Epithelial cell of prostate (primary cell): ENCODE measurements at places on chromosomes 11 and 22.

DNA sequence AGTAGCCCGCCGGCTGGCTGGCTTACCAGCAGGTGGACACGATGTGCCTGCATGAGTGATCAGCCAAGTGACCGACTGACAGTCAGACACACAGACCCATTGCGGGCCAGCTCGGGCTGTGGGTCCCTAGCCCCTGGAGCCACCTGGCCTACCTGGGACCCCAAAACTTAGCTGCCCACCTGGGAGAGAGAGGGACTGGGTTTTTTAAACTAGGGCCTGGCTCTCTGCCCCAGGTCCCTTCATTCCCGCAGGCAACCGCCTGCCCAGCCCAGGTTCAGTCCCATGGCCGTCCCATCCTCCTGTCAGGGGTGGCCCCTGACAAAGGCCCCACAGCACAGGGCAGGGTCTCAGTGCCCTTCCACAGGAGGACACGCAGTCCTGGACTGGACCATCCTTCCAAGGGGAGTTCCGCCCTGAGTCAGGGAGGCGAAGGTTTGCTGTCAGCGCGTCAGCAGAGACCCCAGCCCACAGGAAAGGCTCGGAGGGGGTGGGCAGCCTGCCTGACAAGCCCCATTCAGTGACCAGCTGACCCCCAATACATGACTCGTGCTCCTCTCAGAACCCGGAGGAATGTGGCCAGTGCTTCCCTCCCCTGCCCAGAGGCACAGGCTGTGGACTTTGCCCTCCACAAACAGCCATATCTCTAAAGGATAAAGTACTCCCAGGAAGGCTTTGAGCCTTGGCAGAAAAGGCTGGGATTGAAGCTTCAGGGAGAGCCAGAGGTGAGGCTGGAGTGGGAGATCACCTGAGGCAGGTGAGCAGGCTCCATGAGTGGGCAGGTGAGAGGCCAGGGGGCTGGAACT lies 8.4 kb downstream of the SLCO2B1 start:
- DNase-seq, result no peak

- DNase-seq, result no peak
Observed at GRCh38 chr11:124115782-124116616, 749 bp downstream of the VWA5A start.

DNA sequence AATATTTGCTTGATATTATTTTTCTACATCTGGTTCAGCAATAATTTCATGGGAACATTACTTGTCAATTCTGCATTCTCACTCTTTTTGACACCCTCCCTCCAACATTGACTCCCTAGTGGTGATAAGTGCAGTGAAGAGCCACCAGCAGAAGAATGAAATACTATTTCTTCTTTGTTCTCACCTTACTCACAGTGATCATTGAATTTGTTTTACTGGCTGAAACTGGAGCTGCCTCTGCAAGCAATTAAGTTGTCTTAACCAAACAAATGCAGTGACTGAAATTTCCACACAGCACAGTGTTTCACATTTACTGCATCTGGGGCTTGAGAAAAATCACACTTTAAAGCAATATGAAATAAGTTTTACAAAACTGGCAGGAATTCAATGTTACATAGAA lies 189.8 kb downstream of the JRKL start:
- DNase-seq, result no peak

DNA sequence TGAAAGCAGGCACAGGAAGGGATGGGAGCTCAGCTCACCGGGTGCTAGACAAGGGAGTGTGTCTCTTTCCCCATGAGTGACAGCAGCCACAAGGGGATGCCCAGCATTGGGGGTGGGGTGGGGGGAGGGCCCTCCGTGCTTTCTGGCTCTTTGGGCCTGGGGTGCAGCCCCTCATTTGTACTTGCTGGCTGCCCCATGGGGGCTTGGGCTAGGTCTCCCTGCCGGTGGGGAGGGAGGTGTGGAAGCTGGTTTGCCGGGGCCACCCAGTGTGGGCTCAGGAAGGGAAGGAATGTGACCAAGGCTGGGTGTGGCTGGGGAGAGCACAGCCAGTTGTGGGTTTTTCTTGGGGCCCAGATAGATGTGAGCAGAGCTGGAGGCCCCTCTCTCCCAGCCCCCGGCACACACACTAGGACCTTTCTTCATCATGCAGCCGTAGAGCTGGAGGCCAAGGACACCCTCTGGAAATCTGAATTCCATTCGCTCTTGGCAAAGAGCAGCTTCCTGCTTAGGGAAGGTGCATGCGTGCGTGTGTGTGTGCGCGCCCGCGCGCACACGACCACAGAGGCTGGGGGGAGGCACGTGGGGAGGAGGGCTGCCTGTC lies 25.8 kb downstream of the KCNQ1OT1 start:
- DNase-seq, result no peak

GRCh38 chr11:69594481-69594880 lies 46.5 kb upstream of the CCND1 start:
- no peak for DNase-seq

GRCh38 chr11:122154994-122155393 lies 39.0 kb upstream of the BLID start:
- no peak for DNase-seq

DNA sequence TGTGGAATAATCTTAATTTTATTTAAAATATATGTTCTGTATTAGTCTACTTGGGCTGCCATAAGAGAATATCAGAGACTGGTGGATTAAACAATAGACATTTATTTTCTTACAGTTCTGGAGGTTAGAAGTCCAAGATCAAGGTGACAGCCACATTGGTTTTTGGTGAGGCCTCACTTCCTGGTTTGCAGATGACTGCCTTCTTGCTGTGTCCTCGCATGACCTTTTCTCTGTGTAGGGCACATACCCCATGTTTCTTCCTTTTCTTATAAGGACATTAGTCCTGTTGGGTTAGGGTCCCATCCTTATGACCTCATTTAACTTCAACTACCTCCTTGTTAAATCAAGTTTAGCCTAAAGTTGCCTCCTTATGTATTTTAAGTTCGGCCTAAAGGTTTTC lies 202.7 kb upstream of the MPPED2 start:
- no peak for DNase-seq

DNA sequence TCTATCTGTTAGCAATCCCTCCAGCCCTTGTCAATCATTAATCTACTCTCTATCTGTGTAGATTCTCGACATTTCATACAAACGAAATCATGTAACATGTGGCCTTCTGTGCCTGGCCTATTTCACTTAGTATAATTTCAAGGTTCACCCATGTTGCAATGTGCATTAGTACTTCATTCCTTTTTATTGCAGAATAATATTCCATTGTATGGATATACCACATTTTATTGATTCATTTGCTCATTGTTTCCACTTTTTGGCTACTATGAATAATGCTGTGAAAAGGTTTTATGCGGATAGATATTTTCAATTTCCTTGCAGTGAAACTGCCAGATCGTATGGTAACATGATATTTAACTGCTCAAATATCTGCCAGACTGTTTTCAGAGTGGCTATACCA lies 100.1 kb downstream of the MIAT start:
- no peak for DNase-seq

DNA sequence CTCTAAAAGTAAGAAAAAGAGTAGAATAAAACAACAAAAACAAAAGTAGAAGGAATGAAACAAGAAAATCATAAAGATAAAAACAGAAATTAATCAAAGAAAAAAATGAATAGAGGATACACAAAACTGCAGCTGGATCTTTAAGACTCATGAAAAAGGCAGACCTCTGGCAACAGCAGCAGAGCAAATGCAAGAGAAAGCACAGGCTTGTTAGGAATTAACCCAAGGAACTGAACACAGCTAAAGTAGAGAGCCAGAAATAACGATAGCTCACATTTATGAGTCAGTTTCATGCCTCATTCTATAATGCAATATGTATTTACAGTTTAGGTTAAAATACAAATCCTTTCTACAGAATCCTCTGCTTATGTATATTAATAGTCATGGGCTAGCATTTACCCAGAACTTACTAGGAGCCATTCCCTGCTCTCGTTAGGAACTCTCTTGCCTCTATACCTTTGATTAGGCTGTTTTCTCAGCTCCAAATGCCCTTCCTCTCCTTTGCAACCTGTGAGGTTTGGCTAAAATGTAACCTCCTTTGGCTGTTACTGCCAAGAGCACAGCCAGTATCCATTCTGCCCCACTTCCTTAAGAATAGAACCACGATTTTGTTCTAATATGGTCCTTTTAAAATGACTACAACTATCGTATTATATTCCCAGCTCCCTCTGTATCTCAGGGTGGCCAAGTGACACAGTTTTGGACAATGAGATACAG lies 38.3 kb upstream of the NFAM1 start:
- DNase-seq, result no peak

- peak; percentile 18 for DNase-seq
Observed at GRCh38 chr11:85595285-85595884, 31.8 kb downstream of the DLG2 start.

GRCh38 chr11:87258171-87258833 lies 220.6 kb downstream of the TMEM135 start:
- no peak for DNase-seq

DNA sequence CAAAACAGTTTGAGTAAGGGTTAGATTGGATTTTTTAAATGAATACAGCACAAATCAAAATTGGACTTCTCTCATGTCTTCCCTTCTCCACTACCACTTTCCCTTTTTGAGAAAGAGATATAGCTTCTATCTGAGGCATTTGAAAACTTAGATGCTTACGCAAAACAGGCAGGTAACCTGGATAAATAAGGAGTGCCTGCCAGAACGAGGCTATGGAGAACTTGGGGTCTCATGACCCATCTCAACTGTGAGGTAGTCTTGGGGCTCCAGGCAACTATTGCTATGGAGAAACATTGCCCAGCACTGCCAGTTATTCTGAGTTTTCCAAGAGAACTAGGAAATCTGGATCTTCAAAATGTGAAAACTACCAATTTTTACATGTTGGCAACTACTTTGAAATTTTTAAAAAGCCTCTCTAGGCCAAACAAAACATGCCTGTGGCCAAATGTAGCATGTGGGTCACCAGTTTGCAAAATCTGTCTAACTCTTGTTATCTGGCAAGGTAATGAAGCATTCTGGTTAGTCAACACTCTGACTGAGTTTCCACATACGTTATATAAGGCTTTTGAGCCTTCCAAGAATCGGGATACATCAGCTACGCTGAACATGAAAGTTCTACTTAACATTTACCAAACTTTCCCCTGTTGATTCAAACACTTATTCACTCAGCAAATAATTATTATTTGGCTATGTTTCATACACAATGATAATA lies 752.7 kb downstream of the KCNA4 start:
- DNase-seq, result no peak

DNA sequence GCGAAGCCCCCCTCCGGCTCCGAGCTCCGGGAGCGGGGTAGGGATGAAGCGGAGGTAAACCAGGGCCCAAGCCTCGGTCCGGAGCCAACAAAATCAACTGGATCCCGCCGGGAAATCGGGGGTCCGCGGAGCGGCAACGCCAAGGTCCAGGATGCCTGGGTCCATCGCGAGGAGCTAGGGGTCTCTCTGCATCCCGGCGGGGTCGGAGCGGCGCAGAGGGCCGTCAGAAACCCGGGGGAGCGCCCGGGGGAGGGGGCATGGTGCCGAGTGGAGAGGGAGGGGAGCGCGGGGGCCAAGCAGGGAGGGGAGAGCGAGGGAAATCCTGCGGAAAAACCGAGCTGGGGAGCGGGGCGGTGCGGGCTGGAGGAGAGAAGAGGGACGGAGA lies 51.8 kb downstream of the SLC22A12 start:
- no peak for DNase-seq

DNA sequence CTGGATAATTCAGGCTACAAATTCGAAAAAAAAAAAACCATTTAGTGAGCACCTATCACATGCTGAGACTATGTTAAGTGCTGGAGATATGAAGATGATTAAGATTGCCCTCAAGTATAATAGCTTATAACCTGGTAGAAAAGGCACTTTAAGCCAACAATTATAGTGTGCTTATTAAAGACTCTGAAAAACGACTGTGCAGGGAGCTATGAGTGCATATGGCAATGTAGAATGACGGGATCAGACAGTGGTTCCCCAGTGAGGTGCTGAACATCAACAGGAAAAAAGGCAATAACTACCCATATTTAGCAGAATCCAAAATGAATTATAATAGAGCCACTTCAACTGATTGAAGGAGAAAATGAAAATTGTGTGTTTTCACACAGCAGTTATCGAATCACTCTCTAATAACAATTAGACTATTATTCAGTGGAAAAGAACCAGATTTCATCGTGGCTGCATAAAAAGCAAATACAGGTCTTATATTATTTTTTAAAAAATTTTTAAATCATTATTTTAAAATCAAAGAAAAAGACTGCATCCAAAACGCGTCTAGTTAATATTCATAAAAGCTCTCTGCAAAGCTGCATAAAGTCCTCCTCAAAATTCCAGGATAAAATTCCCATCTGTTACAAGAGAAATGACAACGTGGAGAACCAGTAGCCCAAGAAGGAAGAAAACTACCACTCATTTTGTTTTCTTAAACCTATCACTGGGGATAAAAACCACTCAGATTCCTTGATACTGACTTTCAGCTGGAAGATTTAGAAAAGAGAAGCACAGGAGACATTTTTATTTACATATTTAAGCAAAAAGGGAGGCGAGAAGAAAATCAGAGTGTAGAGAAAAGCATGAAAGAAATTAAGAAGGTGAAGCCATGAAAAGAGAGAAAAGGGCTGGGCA lies 1.1 kb downstream of the MTMR2 start:
- no peak for DNase-seq

- DNase-seq, result no peak
Observed at GRCh38 chr22:27419473-27419872, 382.1 kb downstream of the MN1 start.

GRCh38 chr11:114984611-114985163 lies 306.4 kb downstream of the NXPE2 start:
- no peak for DNase-seq

- no peak for DNase-seq
Observed at GRCh38 chr11:326842-327580, 6.4 kb upstream of the IFITM3 start.

- no peak for DNase-seq
Observed at GRCh38 chr11:78957476-78958245, 383.0 kb upstream of the NARS2 start.

DNA sequence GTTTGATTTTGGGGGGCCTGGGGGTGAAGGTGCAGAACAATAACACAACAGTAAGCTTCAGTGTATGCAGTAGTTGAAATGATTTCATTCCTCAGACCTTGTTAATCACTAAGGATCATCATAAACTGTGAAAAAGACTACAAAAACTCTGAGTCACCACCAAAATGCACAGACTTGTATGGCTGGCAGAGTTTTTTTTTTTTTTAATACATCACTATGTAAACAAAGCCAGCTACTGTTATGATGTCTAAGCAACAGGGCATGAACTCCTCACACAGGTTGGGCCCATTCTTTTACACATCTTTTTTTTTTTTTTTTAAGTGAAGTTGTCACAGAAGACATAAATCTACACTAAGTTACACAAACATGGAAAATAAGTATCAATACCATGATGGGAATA lies 311.9 kb downstream of the GUCY1A2 start:
- peak; percentile 91 for DNase-seq

- DNase-seq, result no peak
Observed at GRCh38 chr11:82663535-82663934, 70.1 kb downstream of the FAM181B start.

DNA sequence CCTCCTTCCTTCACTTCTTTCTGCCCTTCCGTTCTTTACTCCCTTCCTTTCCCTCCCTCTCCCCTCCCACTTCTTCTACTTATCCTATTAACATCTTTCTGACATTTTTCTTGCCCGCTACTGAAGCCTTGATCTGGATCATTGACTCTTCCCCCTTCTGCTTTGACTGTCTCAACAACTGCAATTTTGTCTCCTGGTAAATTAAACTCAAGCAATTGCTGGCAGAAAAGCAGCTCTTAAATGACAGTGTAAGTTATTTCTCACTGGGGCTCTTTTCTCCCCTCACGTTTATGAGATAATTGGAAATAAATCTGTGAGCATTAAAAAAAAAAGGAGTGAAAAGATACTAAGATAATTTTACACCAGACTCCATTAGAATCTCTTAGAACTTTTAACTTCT lies 120.0 kb downstream of the SLC17A6 start:
- no peak for DNase-seq

- no peak for DNase-seq
Observed at GRCh38 chr11:120712881-120713280, 201.3 kb downstream of the GRIK4 start.
